ENCODE measurements at places on chromosomes 2 and 18.

GRCh38 chr2:26058390-26058789 is 24.5 kb downstream of the RAB10 start:
- DNase-seq: no peak

GRCh38 chr2:120854766-120855530 is 119.3 kb downstream of the GLI2 start:
- DNase-seq: no peak

DNA sequence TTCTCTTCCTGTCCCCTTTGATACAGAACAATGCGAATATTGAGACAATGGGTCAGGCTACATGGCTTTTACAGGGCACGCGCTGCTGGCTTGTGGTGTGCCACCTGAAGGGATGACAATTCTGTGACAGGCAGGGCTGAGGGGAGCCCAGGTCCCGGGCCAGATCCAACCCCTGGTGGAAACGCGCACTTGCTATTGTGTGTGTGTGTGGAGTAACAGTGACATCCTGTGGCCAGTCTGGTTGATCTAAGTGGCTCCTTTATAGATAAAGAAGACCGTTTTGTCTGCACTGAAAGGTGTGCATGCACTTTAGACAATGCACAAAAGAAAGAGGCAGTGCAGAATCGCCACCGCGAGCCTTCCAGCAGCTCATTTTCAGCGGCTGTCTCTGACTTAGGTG is 273.6 kb downstream of the HRH4 start:
- DNase-seq: no peak

DNA sequence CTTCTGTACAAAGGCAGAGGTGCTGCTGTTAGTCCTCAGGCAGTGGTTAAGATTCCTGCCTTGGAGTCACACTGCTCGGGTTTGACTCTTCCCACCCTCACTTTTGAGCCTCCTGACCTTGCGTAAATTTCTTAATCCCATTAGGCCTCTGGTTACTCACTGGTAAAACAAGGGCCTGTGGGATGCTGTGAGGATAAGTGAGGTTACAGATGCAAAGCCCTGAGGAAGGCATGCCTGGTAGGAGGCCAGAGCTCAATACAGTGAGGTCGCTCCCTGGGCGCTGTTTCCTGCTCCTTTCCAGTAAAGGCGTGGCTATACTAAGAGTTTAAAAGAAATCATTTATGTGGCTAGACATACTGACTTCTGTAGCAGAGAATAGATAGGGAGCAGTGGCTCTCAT is 127.5 kb upstream of the TMEM200C start:
- peak; percentile 82 for DNase-seq

DNA sequence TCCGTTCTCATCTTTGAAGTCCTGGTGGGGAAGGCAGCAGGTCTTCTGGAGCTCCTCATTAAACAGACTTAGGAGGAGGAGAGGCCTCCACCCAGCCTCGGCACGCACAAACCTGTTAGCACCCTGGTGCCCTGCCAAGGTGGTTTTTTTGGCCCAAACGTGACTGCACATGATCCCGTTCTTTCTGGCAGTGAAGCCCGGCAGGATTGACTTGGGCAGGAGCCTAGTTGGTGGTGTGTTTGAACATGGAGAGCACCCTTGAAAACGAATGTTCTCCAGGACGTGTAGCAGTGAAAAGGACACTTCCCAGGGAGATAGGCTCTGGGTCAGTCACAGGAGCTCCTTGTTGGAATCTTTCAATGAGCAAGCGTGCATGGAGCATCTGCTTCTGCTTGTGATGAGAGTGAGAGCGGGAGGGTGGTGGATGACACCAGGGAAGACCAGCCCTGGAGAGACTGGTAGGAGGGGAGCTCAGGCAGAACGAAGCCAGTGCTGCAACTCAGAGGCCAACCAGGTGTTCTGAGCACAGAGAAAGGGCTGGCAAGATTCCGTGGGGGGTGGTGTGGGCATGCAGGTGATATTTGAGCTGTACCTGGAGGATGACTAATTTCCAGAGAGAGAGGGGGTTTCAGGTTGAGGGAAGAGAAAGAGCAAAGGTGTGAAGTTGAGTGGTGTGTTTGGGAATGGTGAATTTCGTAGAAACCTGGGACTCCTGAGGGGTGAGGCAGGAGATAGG is 73.8 kb downstream of the TANC1 start:
- no peak for DNase-seq

GRCh38 chr2:174631009-174631981 is 33.7 kb upstream of the WIPF1 start:
- DNase-seq: peak; percentile 78

DNA sequence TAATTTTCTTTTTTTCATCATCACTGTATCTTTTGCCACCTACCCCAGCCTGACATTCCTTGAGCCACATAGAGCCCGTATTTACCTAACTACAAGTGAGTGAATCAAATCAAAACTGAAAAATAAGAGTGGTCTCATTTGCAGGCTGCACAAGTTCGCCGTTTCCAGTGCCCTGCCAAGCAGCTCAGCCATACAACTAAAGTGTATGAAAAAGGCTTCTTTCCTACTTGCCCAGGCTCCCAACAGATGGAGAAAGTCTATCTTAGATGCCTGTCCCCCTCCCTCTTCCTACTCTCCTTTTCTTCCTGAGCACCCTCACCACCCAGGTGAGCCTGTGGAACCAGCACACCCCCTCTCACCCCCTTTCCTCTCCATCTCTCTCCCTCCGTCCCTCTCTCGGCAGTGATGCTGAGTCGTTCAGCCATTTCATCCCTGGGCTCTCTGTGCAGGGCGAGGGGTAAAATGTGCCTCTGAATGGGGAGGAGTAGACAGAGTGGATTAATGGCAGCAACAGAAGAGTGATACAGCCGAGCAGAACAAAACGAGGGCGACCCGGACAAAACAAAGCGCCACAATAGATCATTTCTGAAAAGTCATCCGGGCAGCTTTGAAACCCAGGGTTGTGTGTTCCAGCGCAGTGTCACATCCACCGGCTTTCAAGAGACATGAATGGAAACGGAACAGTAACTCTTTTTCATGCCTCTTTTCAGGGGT is 65.0 kb upstream of the POU3F3 start:
- no peak for DNase-seq

- DNase-seq: peak; percentile 61
Measured at GRCh38 chr18:22711192-22711685, 221.9 kb upstream of the RBBP8 start.

GRCh38 chr18:27763341-27763740 is 413.6 kb downstream of the CDH2 start:
- no peak for DNase-seq

DNA sequence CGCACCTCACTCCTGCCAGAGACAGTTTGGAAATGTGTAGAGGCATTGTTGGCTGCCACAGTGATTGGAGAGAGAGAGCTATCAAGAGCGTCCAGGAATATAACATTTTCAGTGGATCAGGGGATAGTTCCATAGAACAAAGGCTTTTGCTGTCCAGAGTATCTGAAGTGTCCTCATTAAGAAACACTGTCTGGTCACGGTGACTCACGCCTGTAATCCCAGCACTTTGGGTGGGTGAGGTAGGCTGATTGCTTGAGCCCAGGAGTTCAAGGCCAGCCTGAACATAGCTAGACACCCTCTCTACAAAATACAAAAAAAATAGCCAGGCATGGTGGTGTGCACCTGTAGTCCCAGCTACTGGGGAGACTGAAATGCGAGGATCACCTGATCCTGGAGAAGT is 231.1 kb downstream of the MBD5 start:
- DNase-seq: no peak

DNA sequence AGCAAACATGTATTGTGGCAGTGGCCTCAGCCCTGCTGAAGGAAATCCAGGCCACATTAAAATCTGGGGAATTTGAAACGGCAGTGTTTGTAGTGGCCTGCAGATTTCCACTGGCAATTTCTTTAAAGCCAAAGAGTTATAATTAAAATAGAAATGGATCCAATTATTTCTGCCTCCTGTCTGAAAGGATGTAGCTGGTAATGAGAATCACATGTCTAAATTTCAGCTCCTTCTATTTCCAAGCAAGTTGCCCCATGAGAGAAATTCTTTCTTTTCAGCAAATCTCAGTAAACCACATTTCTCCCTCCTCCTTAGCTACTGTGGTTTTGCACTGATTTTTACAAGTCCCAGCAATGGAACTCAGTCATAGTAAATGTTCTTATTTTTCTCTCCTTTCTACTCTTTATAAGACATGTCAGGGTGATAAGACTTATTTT is 55.4 kb upstream of the ZNF396 start:
- peak; percentile 24 for DNase-seq

DNA sequence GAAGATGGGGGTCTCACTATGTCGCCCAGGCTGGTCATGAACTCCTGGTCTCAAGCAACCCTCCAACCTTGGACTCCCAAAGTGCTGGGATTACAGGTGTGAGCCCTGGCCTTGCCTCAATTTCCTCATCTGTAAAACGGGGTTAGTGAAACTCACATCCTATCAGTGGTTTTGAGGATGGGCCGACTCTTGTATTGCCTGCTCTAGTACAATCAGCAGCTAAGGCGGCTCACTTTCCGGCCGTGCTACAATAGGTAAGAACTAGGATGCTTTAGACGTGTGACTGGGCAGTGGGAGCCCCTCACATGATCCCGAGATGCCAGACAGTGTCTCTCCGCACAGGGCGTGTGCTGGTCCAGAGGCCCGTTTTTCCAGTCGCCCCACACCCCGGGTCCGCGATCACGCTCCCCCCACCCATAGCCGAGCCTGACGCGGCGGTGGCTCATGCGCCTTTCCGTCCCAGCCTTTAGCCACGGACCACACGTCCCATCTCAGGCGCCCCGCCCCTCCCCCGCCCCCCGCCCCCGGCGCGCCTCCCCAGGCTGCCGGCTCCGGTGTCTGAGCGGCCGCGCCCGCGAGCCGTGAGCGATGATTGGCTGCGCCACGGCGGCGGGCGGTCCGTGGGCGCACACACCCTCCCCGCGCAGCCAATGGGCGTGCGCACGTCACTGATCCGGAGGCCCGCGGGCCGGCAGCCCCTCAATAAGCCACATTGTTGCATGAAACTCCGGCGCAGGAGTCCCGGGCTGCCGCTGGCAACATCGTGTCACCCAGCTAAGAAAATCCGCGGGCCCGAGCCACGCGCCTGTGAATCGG is at the start of gene HK2:
Gene HK2, plus strand, starts transcription at position 710 of the 816 bp plus-strand sequence. CDS start 454 bp downstream, outside the sequence.
- DNase-seq: peak; percentile 84

DNA sequence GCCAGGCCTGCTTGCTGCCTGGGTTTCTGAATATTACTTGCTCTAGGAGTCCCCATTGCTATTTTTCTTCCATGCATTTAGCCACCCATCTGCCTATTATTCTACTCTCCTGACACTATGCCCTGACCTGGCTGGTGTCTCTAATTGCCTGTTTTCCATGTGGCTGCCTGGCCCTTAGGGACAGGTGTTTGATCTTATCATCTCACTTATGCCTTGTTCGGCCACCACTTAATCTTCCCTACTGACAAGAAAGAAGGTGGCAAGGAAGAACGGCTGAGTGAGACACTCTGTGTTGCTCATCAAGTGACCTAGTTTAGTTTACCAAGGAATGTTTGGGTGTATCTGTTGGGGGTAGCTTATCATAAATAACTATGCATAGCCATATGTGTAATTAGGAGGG is 50.4 kb upstream of the RAPH1 start:
- DNase-seq: no peak

- DNase-seq: peak; percentile 74
Measured at GRCh38 chr2:114022360-114023085, 132.6 kb downstream of the ACTR3 start.

DNA sequence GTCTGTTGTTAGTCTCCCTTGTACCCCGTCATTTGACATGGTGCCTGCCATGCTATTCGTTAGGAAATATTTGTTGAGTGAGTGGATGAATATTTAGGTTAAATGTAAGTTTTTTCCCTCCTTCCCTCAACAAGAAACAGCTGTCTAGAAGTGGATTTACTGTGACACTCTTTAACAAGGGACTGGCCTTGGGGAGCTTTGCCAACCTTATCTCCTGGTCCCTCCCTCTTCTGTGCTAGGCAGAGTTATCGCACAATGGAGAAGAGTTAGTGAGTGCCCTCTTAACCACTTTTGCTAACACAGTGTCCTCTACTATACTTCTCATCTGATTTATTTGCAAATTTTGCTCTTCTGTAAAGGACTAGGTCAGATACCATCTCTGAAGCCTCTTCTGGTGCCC is 61.2 kb downstream of the DIS3L2 start:
- no peak for DNase-seq

DNA sequence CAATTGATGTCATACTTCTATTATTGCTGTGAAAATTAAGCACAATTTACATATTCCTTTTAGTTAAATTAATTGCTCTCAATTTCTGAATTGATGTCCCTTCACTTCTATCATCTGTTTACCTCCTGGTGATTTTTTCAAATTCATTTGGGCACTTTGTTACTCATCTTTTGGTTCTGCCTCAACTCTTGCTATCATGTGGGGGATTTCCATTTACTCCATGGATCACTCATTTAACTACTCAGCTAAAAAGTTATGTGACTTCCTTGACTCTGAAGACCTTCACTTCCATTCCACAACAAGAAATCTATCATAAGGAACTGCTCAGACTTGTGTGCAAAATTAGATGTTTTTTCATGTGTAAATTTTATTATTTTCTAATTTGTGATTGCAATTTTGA is 126.2 kb downstream of the EHBP1 start:
- no peak for DNase-seq

DNA sequence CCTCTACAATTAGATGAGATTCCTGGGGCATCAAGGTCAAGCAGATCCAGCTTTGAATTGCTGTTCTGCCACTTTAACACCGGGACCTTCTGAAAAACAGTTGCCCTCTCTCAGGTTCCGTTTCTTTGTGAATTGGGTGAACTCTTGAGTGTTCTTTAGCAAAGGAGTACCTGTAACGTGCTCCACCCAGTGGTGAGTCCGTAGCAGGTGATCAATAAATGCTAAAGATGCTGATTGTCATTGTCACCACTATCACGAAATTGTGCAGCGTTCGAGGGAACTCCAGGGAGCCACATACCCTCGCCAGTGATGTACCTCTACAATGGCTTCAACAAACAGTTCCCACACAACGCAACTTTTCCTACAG is 81.9 kb downstream of the TCF7L1 start:
- peak; percentile 8 for DNase-seq

DNA sequence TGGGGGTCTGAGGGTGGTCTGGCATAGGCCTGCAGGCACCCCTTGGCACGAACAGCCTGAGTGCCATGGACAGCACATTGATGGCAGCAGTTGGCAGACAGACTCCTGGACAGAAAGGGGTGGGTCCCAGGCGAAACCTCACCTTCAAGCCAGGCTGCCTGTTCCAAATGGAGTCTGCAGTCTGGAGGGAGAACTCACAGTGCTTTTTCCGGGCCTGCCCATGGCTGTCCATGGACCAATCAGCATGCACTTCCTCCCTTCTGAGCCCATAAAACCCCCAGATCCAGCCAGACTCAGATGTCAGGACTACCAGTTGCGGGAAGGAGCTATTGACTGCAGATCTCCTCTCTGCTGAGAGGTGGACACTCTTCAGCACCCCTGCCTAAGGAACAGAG is 694.6 kb upstream of the ACVR2A start:
- DNase-seq: no peak

DNA sequence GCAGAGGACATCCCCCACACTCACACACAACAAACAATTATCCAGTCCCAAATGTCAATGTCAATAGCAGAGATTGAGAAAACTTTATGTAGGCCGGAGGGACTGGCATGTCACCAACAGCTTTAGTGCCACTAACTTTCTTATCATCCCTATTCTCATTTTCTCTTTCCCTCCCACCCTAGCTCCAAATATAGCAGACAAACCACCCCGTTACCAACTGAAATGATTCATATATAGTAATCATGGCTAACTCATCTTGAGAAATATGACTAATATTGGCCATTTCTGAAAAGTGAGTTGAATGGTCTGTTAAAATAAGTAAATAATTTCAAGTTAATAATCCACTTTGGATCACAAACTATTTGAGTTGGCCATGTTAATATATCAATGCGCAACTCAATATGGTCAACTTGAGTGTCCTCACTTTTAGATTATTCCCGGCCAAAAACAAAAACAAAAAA is 242.1 kb upstream of the RND3 start:
- DNase-seq: no peak

Measured in astrocyte of the spinal cord (primary cell).